ENCODE measurements at places on chromosomes 12 and 14.

- DNase-seq, result no peak
Measured at GRCh38 chr12:6382982-6383381, 980 bp upstream of the LTBR start.

GRCh38 chr14:64591809-64592208 is 42.0 kb downstream of the PPP1R36 start:
- DNase-seq, result no peak

DNA sequence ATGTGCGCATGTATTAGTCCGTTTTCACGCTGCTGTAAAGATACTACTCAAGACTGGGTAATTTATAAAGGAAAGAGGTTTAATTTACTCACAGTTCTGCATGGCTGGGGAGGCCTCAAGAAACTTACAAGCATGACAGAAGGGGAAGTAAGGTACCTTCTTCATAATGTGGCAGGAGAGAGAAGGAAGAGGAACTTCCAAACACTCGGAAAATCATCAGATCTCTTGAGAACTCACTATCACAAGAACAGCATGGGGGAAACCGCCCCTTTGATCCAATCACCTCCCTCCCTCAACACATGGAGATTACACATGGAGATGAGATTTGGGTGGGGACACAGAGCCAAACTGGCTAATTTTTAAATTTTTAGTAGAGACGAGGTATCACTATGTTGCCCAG is 41.8 kb upstream of the SNX6 start:
- no peak for DNase-seq

GRCh38 chr14:24271134-24271833 is at the start of gene RABGGTA:
Gene RABGGTA, minus strand, starts transcription at chr14:24271597. Its CDS starts 482 bp downstream, at chr14:24271115.
- DNase-seq, result peak; percentile 84

DNA sequence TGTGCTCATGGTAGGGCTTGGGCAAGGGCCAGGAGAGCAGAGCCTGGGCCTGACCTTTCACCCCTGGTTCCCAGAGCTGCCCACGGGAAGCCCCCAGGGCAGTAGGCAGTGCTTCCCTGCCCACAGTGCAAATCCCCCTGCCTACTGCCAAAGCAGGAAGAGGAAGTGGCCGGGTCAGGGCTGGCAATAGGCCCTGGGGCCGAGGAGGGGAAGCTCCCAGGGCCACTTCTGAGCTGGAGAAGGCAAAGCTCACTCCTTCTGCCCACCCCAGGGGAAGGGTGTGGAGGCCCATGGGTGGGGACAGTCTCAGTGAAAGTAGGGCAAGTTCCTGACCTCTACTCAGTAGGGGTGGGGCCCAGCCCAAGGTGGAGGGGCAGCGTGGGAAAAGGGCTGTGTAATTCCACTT is 5.4 kb upstream of the NR4A1 start:
- DNase-seq, result peak; percentile 33

GRCh38 chr14:77869340-77869739 is 69.4 kb downstream of the ADCK1 start:
- no peak for DNase-seq

DNA sequence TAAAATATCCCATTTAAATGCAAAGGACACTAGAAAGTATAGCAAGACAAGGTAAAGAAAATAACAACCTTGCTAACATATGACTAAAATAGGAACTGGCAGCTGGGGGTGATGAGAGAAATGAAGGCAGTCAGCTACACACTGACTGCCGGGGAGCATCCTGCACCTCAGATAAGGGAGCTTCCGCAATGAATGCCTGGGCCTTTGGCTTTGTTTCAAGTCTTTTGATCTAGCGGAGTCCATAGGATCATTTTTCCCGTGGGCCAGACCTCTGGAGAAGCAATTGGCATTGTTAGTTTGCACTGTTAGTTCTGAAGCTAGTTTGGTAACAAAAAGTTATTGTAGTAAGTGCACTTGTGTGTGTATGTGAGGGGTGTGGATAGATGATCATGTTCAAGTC is 639.9 kb downstream of the DIO2 start:
- no peak for DNase-seq

- peak; percentile 86 for DNase-seq
Measured at GRCh38 chr12:9634177-9634803, 26.6 kb upstream of the KLRB1 start.

GRCh38 chr12:111867531-111867930 is 25.5 kb downstream of the MAPKAPK5 start:
- DNase-seq, result no peak

- DNase-seq, result peak; percentile 42
Measured at GRCh38 chr14:74618078-74618952, 6.3 kb upstream of the LTBP2 start.

DNA sequence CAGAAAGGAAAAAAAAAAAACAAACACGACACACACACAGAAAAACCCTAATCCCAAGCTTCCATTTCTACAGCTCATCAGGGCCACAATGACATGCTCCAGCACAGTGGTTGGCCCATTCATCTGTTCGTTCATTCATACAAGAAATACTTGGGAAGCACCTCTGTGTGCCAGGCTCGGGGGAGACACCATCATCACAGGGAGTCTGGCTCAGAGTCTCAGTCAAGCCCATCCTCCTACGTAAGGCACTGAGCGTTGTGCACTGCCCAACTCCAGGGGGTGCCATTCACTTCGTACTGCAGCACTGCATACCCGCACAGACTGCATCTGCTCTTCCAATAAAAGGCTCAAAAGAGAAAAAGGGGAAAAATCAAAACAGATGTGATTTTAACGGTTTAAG is 15.3 kb downstream of the VPS37B start:
- peak; percentile 42 for DNase-seq

- DNase-seq, result peak; percentile 24
Measured at GRCh38 chr14:87264272-87264785, 728.7 kb downstream of the GALC start.

Data from trophoblast cell (in vitro differentiated cells and primary cell).